CD4-positive, alpha-beta T cell treated with Interleukin-2 at 100 ng/mL for 4 hours (primary cell): ENCODE measurements at places on chromosomes 5 and 9.

GRCh38 chr5:181086026-181086883, 44.7 kb downstream of the OR2V1 start:
- no peak for DNase-seq

GRCh38 chr5:103487822-103488493, 74.6 kb downstream of the NUDT12 start:
- no peak for DNase-seq

- DNase-seq, result no peak
These were observed 101.4 kb downstream of the ATG10 start for GRCh38 chr5:82073179-82073578.

GRCh38 chr5:103120607-103121200, 603 bp downstream of the PPIP5K2 start:
- DNase-seq, result no peak

- no peak for DNase-seq
These were observed 120.7 kb upstream of the MVB12B start for GRCh38 chr9:126205845-126206498.

DNA sequence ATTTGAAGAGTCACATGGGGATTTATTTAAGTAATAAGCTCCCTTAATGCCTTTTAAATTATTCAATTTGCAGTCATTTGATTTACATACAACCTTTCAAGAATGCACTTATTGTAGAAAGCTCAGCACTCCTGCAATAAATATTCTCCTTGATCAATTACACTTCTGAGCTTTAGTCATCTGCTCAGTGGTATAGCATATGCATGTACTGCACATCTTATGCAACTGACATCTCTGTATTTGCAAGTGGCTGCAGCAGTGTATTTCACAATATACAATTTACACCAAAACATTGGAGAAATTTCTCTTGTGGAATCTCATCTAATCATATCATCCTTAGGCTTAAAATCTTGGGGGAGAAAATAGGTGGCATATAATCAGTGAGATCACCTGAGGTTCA, 325.7 kb downstream of the SLF1 start:
- DNase-seq, result no peak

DNA sequence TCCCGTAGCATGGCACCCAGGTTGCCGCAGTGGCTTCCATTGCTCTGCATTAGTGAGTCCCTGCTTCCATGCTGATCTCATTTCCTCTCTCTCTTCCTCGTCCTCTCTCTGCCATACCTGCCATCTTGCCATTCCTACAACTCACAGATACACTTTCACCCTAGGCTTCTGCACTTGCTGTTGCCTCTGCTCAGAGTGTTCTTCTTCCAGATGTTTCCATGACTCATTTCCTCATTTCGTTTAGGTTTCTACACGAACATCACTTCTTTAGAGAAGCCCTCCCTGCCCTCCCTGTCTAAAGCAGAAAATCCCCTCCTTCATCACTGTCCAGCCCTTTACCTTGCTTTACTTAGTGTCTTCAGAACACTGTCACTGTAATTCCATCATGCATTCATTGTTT, 115.2 kb upstream of the WWC1 start:
- DNase-seq, result no peak

- DNase-seq, result no peak
These were observed 37.7 kb downstream of the ARRDC3 start for GRCh38 chr5:91345461-91345860.

- DNase-seq, result no peak
These were observed 105.2 kb downstream of the DAB2IP start for GRCh38 chr9:121756474-121757280.

- DNase-seq, result no peak
These were observed 28.3 kb upstream of the ERGIC1 start for GRCh38 chr5:172805736-172806255.
